ENCODE measurements at places on chromosomes 7 and 10.

- no peak for DNase-seq
Observed at GRCh38 chr10:28564905-28565304, 32.0 kb downstream of the WAC start.

DNA sequence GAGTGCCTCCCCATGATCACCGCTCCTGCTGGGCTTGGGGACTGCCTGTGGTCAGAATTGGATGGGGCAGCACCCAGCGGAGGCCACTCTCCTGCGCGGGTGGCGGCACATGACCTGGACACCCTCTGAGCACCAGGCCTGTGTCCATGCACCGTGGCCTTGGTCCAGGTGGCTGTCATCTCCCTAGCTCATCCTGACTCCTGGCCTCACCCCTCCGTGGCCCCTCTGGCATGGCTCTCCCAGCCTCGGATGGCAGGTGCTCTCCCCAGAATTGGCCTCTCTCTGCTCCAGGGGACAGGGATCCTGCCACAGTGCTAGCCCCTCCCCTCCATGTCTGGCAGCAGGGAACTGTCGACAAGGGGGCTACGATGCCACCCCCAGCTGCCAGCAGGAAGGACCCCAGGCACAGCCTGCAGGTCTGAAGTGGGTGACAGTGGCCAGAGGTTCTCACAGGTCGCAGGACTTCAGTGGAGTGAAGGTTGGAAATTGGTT lies 37.2 kb upstream of the BTBD16 start:
- no peak for DNase-seq

DNA sequence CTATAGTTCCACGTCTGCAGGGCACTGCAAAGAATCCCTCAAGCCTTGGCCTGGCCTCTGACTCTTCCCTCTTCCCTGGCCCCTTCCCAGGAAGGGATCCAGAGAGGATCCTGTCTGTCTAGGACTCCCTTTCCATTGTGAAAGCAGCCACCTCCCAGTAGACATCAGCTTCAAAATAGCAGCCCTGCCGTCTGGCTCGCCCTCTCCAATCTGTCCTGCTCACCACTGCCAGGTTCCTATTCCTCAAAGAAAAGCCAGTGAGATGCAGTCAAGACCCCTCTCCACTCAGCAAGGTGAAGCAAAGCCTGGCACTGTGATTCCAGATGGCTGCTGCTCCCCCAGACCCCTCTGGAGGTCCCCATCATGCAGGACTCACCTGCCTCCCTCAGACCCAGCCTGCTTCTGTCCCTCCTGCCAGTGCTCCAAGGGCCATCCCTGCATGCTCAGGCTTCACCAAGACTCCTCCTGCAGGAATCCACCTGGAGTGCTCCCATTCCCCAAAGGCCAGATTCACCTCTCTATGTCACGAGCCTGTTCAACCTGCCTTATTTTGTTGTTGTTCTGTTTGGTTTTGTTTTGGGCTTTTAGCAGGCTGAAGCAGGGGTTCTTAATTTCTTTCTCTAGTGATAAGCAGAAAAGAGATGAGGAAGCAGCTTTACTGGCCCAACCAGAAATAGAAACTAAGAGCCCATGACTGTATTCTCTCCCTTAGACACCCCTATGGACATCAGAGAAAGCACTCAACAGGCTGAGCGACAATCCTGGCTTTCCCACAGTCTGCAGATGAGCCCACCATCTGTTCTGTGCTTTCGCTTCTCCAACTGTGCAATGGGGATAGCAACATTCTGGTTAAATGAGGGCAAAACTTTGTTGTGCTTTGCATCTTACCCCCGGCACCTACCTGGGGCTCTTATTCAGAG lies 305.1 kb downstream of the GRID1 start:
- no peak for DNase-seq

DNA sequence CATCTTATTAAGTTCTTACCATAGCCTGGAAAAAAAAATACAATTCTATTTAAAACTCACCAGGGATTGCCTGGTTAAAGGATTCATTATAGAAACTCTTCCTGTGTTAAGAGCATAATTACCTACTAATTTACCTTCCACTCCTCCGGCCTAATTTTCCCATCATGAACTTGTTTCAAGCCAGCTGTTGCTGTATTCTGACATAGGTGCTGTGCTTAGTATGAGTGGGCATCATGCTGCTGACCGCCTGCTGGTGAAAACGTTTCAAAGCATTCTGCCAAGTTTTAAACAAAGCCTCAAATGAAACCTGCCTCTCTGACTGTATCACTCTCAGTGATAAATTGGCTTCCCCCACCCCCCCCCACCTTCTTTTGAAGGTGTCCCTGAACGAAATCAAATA lies 47.8 kb upstream of the KCNMA1 start:
- DNase-seq, result no peak

- no peak for DNase-seq
Observed at GRCh38 chr10:7475046-7475911, 64.4 kb upstream of the SFMBT2 start.
